PC-9 (cell line): ENCODE measurements at places on chromosomes 1 and 21. TPM values are rescaled to one million over a fixed set of nuclear protein-coding genes. Genes with fewer than 3 reads are reported as not detected.

Gene TIE1
- not detected in 2 replicates for total RNA-seq

Gene TRPM2
- total RNA-seq: not detected in 2 replicates

Gene GBP7
- not detected in 2 replicates for total RNA-seq

Gene KIAA0319L
- total RNA-seq: 69.1 and 72.0 TPM in 2 replicates

Gene NR1I3
- total RNA-seq: not detected in 2 replicates

Gene WNT9A
- 42.2 and 42.4 TPM in 2 replicates for total RNA-seq

Gene KRTAP19-3
- total RNA-seq: not detected in 2 replicates

Gene C2CD2
- 26.8 and 27.9 TPM in 2 replicates for total RNA-seq

Gene HJV
- total RNA-seq: not detected in 2 replicates

Gene CLEC20A
- not detected in 2 replicates for total RNA-seq

Gene OPTC
- total RNA-seq: not detected in 2 replicates

Gene LRRC39
- 0.75 and 0.85 TPM in 2 replicates for total RNA-seq

Gene KCNQ4
- 0.68 and 0.81 TPM in 2 replicates for total RNA-seq

Gene HECTD3
- 18.6 and 21.8 TPM in 2 replicates for total RNA-seq

Gene UBXN10
- total RNA-seq: 9.4 and 11.9 TPM in 2 replicates

Gene OR2L13
- total RNA-seq: not detected in 2 replicates

Gene ALPL
- total RNA-seq: not detected in 2 replicates

Gene SPOCD1
- total RNA-seq: 10.2 and 14.6 TPM in 2 replicates

Gene ESPN
- total RNA-seq: 18.6 and 32.3 TPM in 2 replicates

Gene FRRS1
- total RNA-seq: 4.1 and 7.3 TPM in 2 replicates

Gene HTR6
- not detected in 2 replicates for total RNA-seq

Gene OR2G6
- total RNA-seq: not detected in 2 replicates

Gene RGS16
- 0.25 TPM in 1 of 2 replicates, not detected in the other for total RNA-seq

Gene SRP9
- 291 and 406 TPM in 2 replicates for total RNA-seq

Gene ANXA9
- total RNA-seq: 10.6 and 12.9 TPM in 2 replicates

Gene SLAMF6
- total RNA-seq: not detected in 2 replicates

Gene RCSD1
- not detected in 2 replicates for total RNA-seq

Gene SPRR2B
- not detected in 2 replicates for total RNA-seq

Gene TMEM52
- total RNA-seq: 7.4 and 8.5 TPM in 2 replicates

Gene OR2L2
- 0.10 and 0.13 TPM in 2 replicates for total RNA-seq

Gene WNT3A
- 0.24 and 0.53 TPM in 2 replicates for total RNA-seq

Gene KCNJ15
- total RNA-seq: not detected in 2 replicates

Gene ATP13A2
- total RNA-seq: 39.9 and 43.6 TPM in 2 replicates

Gene DMBX1
- 0.79 and 1.0 TPM in 2 replicates for total RNA-seq

Gene GUCA2A
- not detected in 2 replicates for total RNA-seq

Gene KRTAP21-2
- not detected in 2 replicates for total RNA-seq

Gene FAM3B
- total RNA-seq: not detected in 2 replicates

Gene LCE6A
- not detected in 2 replicates for total RNA-seq

Gene PIK3R3
- 19.6 and 44.2 TPM in 2 replicates for total RNA-seq

Gene ZNF697
- total RNA-seq: 3.6 and 4.1 TPM in 2 replicates

Gene UTS2
- total RNA-seq: 12.8 and 23.8 TPM in 2 replicates

Gene LCE1A
- not detected in 2 replicates for total RNA-seq

Gene PTGER3
- total RNA-seq: 0.08 and 0.13 TPM in 2 replicates
